ENCODE measurements at places on chromosomes 6 and 20.
A peak's percentile ranks its signal among the peaks of the same experiment; 100 is the strongest.

DNA sequence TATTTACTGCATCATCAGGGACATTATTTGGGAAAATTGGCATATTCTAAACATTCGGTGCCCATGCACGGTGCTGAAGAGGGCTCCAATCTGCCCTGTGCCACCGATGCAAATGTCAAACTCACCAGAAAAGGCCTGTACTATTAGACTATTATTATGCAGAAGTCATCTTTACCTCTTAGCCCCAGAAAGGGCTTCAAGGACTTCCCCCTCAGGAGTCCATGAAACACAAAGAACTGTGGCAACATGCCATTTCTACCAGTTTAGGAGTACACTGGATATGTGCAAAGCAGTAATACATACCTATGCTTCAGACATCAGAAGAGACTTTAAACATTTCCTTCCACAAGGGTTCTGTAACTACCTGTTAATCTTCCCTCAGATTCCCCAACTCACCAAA lies 8.6 kb downstream of the DIDO1 start:
- peaks cover 80% of the 10 kb centered on the region for H3K4me1 ChIP-seq
- no peak for DNase-seq
- peaks cover 21% of the 10 kb centered on the region for H3K36me3 ChIP-seq
- peak overlapping the region; percentile 72 for H3K4me3 ChIP-seq
- no peaks in the 10 kb centered on the region for H3K27me3 ChIP-seq

DNA sequence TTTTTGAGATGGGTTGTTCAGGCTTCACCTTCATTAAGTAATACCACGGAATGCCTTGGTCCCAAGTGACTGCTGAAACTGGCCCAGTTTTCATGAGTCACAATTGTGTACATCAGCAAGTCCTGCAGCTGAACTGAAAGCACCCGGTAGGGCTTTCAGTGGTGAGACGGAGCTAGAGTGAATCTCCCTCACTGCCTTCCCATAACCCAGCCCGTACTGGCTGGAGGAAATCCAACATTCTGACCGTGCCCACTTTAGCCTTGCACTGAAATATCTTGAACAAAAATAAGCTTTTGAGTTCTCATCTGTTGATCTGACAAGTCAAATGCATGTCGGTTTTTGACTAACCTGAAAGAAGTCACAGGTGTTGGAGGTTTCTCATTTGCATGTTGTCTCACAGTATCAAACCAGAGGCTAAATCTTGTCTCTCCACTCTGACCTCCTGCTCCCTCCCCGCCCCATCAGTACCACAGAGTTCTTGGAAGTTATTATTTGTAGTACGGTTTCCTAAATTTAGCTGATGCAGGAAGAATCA lies 35.9 kb downstream of the DUSP22 start:
- no peak for DNase-seq
- peaks cover 14% of the 10 kb centered on the region for H3K36me3 ChIP-seq
- H3K27me3 ChIP-seq, result no peaks in the 10 kb centered on the region

DNA sequence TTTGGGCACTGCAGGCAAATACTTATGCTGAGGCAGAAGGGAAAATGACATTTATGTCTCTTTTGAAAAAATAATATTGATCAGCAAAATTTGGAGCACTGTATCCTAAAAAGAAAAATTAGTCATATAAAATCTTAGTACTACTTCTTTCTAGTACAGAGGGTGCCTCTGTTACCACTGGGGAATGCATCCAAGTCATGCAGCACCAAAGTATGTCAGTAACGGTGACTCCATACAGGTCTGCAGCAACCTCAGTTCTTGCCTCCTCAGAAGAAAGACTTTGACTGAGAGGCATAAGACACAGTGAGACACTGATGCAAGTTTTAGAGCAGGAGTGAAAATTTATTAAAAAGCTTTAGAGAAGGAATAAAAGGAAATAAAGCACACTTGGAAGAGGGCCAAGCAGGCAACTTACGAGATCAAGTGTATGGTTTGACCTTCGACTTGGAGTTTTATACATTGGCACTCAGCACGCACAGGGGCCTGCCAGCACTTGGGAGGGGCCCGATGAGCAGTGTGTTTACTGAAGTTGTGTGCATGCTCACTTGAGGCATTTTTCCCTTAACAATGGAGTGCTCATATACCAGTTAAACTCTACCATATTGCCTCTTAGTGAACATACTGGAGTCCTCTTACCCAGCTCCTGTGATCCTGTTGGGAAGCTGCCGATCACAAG lies 1244.8 kb downstream of the EPHA7 start:
- no peaks in the 10 kb centered on the region for H3K4me1 ChIP-seq
- no peak for DNase-seq
- no peak overlapping the region for H3K27ac ChIP-seq
- no peaks in the 10 kb centered on the region for H3K36me3 ChIP-seq
- H3K27me3 ChIP-seq, result no peaks in the 10 kb centered on the region

- H3K27me3 ChIP-seq, result no peaks in the 10 kb centered on the region
- H3K4me3 ChIP-seq, result peak overlapping the region; percentile 30
- peak overlapping the region; percentile 0 for H3K27ac ChIP-seq
- DNase-seq, result no peak
- peaks cover 57% of the 10 kb centered on the region for H3K36me3 ChIP-seq
- peaks cover 70% of the 10 kb centered on the region for H3K4me1 ChIP-seq
Measured at GRCh38 chr20:46361381-46361780, 45.0 kb downstream of the ELMO2 start.

DNA sequence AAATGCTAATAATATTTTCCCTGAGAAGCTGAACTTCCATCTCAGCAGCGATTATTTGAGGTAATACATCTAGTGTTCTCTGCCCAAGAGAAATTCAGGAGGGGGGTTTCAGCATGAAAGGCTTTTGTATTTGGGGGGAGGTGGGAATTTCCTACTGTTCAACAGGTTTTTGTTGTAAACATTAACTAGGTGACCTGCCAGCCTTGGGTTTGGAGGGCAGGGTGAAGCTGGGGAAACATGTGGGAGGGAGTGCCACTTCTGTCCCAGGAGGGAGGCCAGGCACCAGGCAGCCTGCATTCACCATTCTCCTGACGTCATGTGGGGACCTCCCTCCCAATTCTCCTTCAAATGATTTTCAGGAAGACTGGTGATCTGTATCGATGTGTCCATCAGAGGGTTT lies 37.7 kb upstream of the PKHD1 start:
- H3K27ac ChIP-seq, result no peak overlapping the region
- H3K27me3 ChIP-seq, result peaks cover 30% of the 10 kb centered on the region
- H3K4me3 ChIP-seq, result no peak overlapping the region
- H3K4me1 ChIP-seq, result no peaks in the 10 kb centered on the region

DNA sequence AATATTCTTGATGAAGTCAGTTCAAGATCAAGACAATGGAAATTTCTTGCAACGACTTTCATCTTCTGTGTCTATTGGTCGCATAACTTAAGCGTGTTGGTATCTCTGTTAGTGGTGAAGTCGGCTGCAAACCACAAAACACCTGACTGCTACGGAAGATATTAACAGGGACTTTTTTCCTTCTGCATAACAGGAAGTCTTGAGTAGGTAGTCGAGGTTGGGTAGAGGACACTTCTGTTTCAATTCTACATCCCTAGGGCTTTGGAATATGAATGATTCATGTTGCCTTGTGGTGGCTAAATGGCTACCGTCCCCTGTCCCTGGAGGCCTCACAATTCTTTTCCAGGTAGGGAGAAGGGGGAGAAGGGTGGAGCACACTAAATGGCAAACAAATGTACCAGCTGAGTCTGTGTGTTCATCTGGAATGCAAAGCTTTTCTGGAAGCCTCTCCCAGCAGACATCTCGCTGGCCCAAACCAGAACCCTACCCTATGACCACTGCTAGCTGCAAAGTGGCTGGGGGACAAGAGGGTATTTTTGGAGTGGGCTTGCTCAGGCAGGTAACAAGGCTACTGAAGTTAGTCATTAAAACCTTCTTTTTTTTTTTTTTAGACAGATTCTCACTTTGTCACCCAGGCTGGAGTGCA lies 34.6 kb upstream of the NKX2-2 start:
- no peak for DNase-seq
- no peaks in the 10 kb centered on the region for H3K4me1 ChIP-seq
- H3K27ac ChIP-seq, result no peak overlapping the region
- no peak overlapping the region for H3K4me3 ChIP-seq
- no peaks in the 10 kb centered on the region for H3K36me3 ChIP-seq

DNA sequence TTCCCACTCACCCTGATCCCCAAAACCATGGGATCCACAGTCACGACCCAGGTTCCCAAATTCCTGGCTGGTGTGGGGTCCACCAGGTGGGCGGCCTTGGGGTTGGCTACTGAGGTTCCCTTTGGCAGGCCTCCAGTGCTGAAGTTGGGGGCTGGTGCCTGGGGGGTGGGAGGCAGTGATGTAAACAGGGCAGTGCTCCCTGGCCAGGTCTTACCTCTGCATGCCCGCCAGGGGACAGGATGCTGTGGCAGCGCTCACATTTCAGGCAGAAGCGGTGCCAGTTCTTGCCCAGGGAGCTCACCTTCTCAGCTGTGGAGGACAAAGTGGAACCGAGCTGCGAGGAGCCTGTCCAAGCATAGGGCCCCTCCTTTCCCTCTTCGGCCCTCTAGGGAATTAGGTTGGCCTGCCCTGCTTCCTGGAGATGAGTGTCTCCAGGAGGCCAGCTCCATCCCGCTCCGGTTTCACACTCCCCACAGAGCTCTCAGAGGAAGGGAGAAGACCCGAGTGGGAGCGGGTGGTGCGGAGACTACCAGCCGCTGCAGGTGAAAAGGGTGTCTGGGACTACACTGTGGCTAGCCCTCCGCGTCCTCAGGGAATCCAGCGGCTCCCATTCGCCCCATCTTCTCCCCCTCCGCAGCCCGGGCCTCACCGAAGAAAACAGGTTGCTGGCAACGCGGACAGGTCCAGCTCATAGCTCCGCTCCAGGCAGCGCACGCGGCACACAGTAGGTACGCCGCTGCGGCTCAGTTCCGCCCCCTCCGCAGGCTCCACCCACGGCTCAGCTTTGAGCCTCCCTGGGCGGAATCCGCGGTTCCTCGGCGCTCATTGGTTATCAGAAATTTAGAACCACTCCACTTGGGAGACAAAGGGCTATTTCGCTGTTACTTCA lies at the start of gene CRIP3:
CRIP3 (minus strand) TSS at position 726 of the 889 bp plus-strand sequence; CDS start at position 692, 34 bp downstream.
- H3K36me3 ChIP-seq, result peaks cover 19% of the 10 kb centered on the region
- H3K27me3 ChIP-seq, result no peaks in the 10 kb centered on the region
- peak within 1 kb of the TSS; percentile 91 for H3K4me3 ChIP-seq
- DNase-seq, result peak; percentile 52

GRCh38 chr6:15989397-15989796 lies 139.5 kb upstream of the MYLIP start:
- no peaks in the 10 kb centered on the region for H3K36me3 ChIP-seq
- peak overlapping the region; percentile 82 for H3K27ac ChIP-seq
- no peak overlapping the region for H3K4me3 ChIP-seq
- no peaks in the 10 kb centered on the region for H3K27me3 ChIP-seq
- peaks cover 22% of the 10 kb centered on the region for H3K4me1 ChIP-seq

DNA sequence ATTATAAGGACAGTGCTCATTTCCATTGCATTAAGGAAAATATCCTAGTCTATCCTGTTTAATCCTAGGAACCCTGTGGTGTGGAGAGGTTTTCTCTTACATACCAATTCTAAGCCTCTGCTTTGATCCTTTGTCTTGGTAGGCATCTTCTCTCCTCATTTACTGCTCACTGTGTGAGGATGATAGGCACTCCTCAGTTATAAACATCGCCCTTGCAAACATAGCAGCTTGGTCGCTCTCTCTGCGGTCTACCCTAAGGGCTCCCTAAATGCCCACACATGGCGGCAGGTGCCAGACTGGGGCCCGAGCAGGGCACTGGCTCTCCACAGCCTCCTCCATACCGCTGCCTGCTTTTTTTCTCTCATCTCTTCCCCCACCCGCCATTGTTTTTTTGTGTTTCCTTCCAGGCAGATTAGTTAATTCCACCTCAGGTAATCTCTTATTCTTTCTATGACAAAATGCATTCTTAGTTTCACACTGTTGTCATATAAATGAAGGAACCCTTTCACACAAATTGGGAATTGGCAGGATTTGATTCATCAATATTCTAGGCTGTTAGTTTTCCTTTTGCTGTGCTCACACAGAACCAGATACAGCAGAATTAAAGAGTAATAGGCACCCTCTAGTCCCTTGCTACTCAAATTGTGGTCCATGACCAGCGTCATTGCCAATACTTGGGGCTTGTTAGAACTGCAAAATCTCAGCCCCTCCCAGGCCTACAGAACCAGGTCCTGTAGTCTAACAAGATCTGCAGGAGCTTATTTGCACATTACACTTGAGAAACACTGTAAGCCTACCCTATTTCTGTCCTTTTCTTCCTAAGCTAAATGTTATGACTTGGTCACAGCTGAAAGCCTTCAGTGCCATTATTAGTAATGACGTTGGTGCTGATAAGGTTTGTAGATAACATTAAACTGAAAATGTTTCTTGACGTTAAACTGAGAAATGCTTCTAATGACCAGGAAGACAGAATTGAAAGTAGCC lies 36.3 kb downstream of the CARMIL1 start:
- peaks cover 12% of the 10 kb centered on the region for H3K4me1 ChIP-seq
- H3K4me3 ChIP-seq, result no peak overlapping the region
- H3K36me3 ChIP-seq, result no peaks in the 10 kb centered on the region
- DNase-seq, result no peak

GRCh38 chr20:32532246-32532645 lies 52.9 kb downstream of the NOL4L start:
- H3K4me3 ChIP-seq, result no peak overlapping the region
- no peaks in the 10 kb centered on the region for H3K27me3 ChIP-seq
- H3K36me3 ChIP-seq, result no peaks in the 10 kb centered on the region
- H3K27ac ChIP-seq, result no peak overlapping the region

DNA sequence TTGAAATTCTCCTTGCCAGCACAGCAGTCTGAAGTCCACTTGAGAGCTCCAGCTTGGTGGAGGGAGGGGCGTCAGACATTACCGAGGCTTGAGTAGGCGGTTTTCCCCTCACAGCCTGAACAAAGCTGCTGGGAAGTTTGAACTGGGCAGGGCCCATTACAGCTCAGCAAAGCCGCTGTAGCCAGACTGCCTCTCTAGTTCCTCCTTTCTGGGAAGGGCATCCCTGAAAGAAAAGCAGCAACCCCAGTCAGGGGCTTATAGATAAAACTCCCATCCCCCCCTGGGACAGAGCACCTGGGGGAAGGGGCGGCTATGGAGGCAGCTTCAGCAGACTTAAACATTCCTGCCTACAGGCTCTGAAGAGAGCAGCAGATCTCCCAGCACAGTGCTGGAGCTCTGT lies 325.3 kb downstream of the GJA1 start:
- H3K27me3 ChIP-seq, result no peaks in the 10 kb centered on the region
- H3K27ac ChIP-seq, result no peak overlapping the region
- no peak for DNase-seq
- no peaks in the 10 kb centered on the region for H3K4me1 ChIP-seq
- H3K4me3 ChIP-seq, result no peak overlapping the region
- H3K36me3 ChIP-seq, result no peaks in the 10 kb centered on the region

DNA sequence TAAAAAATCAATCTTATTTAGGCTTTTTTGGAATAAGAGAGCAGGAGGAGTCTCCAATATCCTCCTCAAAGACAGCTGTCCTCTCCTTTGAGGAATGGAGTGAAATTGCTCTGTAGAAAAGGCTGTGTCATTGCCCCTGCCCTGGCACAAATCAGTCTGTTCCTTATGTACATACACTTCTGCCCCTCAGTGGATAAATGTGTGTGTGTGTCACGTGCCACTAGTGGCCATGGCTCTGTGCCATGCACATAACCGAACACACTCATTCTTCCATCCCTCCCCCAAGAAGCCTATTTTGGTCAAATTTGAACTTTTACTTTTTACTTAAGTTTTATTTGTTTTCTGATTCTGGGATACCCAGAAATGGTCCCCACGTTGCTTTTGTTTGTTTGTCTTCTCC lies 49.2 kb downstream of the ANKS1A start:
- H3K27ac ChIP-seq, result no peak overlapping the region
- H3K36me3 ChIP-seq, result no peaks in the 10 kb centered on the region
- H3K27me3 ChIP-seq, result no peaks in the 10 kb centered on the region
- H3K4me1 ChIP-seq, result peaks cover 24% of the 10 kb centered on the region
- DNase-seq, result no peak

Data from stimulated activated naive B cell treated with anti-CD40 and anti-IgM and Interleukin-4, amounts not matched to agents 10 μg/mL and 1 μg/mL and 100 μg/mL, for 72 hours (primary cell).